ENCODE measurements at places on chromosomes 13 and 19.

DNA sequence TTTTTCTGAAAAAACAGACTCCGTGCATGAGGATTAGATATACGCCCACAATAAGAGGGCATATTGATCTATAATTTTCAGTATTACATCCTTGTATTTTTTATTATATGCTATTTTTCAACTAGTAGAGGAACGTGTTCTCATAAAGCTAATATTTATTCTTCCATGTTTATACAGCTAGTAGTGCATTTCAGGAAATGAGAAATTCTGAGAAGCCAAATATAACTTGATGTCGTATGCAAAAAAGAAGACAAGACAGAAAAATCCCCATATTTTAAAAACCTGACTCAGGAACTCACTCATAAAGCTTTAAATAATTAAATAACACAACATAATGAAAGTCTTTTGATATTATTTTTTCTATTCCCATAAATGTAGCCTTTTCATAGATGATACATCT is 308.6 kb downstream of the ENOX1 start:
- DNase-seq: no peak

DNA sequence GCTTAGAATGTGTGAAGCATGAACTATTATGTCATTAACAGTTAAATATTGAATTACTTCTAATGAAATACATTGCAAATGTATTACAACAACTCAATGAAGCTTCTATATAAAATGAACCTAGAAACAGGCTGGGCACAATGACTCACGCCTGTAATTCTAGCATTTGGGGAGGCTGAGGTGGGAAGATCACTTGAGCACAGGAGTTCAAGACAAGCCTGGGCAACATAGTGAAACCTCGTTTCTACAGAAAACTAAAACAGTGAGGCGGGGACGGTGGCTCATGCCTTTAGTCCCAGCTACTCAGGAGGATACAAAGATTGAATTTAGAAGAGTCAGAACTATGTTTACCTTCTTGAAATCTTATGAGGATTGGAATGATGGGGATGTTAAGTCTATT is 505.1 kb downstream of the SLITRK5 start:
- DNase-seq: no peak

- DNase-seq: no peak
These were observed 183.2 kb downstream of the GPC6 start for GRCh38 chr13:93409816-93410215.

GRCh38 chr13:99967498-99967868 is 4.1 kb downstream of the ZIC5 start:
- DNase-seq: peak; percentile 20

GRCh38 chr19:40280608-40281221 is 4.4 kb downstream of the AKT2 start:
- no peak for DNase-seq

DNA sequence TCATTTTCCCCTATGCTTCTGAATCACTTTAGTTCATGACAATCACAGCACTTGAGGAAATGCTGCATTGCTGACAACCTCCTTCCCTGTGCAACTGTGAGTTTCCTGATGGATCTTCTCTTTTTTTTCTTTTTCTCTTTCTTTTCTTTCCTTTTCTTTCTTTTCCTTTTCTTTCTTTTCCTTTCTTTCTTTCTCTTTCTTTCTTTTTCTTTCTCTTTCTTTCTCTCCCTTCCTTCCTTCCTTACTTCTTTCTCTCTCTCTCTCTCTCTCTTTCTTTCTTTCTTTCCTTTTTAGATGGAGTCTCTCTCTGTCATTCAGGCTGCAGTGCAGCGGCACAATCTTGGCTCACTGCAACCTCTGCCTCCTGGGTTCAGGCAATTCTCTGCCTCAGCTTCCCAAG is 247.9 kb upstream of the HTR2A start:
- DNase-seq: no peak

GRCh38 chr19:51473009-51473707 is 5.2 kb upstream of the CEACAM18 start:
- peak; percentile 69 for DNase-seq

DNA sequence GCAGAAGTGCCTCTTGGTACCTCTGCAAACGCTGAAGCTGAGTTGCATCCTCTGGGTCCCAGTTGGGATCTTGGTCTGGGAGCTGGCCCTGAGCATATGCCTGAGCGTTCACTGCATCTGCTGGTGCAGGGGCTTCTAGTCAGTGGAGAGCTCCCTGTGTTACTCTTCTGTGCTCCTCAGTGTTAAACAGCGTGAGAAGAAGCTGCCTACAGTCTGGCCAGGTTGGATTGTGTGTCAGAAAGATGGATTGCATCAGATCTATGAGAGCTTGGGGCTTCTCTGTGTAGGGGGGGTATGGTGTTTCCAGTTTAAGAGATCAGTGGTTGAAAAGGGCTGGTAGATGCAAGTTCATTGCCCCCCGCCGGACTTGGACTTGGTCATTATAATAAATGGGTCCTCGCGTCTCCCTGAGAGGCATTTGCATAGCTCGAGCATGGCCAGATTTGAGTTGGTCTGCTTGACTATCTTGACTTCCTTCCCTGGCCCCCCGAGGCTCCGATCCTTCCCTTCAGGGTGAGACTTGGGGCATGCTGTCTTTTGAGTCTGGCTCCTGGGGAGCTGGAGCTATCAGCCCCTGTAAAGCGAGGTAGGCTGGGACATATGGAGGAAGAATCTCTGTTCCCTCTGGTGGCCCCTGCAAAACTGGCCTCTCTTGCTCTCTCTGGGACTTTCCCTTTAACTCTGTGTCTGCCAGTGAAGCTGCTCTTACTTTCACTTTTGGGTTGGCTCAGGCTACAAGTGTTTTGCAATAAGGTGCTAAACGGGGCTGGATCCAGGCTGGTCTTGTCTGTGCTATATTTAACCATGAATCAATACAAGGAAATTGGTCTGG is 52.9 kb downstream of the OR10H4 start:
- no peak for DNase-seq

- DNase-seq: no peak
These were observed 462.0 kb downstream of the LIG4 start for GRCh38 chr13:107753291-107753690.

DNA sequence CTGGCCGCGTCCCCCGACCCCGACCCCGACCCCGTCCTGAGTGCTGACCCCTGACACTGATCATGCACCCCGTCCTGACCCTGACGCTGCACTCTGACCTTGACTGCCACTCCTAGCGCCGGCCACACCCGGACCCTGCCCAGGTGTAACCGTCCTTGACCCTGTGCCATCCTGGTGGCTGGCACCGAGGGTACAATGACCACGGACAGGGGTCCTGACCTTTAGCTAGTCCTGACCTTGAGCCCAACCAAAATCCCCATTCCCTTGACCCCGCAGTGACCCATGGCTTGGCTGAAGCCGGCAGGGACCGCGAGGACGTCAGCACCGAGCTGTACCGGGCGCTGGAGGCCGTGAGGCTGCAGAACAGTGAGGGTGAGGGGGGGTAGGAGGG is 25.9 kb downstream of the CLEC4M start:
- DNase-seq: no peak

- DNase-seq: no peak
These were observed 9.6 kb upstream of the ZNRF4 start for GRCh38 chr19:5445561-5446055.

DNA sequence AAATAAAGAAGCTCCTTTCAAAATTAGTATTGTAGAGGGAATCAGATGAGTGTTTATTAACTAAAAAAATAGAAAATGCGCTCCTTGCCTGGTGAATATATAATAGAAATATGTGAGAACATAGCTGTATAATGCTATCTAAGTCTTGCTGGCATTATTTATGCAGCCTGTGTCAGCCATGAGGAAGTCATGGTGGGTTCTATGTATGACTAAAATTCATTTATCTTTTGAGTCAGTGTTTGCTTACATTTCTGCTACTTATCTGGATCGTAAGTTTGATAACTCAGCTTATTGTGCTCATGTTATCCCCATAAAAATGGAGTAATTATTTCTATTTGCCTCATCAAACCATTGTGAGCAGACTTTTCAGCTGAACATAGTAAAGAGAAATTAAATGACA is 449.3 kb downstream of the OXGR1 start:
- DNase-seq: no peak

GRCh38 chr19:32558607-32559228 is 22.3 kb upstream of the PDCD5 start:
- DNase-seq: no peak

DNA sequence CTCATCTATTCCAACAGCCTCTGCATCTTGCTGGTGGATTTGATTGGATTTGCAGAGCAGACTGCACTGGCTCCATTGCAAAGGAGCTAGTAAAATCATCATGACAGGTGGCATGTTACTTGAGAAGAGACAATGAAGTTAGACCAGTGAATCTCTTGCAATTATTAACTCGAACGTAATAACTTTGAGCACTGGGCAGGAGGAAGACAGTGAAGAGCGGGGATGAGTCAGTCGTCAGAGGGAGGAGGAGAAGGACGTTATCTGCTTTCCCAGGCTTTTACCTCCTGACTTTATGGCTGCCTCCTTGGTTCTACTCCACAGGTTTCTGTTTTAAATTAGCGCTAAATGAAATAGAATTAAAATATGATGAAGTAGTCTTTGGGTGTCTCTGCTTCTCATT is 257.8 kb upstream of the IPO5 start:
- no peak for DNase-seq

DNA sequence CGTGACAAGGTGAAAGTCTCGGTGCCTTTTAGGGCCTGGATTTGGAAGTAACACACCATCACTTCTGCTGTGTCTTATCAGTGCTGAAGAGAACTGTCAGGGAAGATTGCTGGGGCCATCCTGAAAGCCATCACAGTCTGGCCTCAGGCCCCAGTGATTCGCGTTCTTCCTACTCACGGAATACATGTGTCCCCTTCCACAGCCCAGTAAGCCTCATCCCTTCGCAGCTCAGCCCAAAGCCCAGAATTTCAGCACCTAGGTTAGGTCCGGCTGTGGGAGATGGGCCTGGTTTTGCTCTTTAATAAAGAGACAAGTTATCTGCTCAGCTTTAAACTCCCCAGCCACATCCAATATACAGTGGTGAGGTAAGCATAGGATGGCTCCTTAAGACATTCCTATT is 113.0 kb upstream of the SPACA7 start:
- DNase-seq: no peak

GRCh38 chr19:16801600-16802013 is 27.6 kb upstream of the SIN3B start:
- no peak for DNase-seq

DNA sequence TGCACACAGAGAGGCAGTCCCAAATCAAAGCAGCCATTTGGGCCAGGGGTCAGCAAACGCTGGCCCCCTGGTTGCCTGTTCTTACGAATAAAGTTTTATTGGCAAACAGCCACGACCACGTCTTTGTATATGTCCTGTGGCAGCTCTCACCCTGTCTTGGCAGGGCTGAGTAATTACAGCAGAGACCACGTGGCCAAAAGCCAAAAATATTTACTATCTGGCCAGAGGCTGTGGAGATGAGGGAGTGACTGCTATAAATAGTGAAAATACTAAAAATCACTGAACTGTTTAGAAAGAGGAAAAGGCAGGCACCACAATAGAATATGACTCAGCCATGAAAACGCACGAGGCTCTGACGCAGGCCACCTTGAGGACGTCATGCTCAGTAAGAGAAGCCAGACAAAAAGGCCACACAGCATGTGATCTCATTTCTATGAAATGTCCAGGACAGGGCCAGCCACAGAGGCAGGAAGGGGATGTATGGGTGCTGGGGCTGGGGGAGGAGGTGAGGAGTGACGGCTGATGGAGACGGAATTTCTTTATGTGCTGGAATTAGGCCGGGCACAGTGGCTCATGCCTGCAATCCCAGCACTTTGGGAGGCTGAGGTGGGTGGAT is 29.4 kb downstream of the SMIM24 start:
- no peak for DNase-seq

DNA sequence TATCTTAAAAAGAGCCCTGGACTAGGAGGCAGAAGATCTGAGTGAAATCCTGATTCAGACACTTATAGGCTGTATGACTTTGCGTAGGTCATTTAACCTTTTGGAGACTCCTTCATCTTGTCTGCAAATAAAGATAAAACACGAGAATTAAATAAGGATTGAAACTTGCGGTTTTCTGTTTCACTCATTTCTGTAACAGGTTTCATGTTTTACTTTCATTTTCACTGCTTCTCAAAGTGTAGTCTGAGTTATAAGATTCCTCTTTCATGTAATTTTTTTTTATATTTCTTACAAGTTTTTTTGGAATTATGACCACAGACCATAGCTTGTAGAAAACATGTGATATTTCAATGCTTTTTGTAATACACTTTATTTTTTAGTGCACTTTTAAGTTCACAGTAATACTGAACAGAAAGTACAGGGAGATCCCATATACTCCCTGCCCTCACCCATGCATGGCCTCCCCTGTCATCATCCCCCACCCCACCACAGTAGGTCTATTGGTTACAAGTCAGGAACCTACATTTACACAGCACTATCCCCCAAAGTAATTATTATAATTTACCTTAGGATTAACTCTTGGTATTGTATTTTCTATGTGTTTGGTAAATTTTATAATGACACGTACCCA is 174.6 kb downstream of the ITGBL1 start:
- DNase-seq: no peak

DNA sequence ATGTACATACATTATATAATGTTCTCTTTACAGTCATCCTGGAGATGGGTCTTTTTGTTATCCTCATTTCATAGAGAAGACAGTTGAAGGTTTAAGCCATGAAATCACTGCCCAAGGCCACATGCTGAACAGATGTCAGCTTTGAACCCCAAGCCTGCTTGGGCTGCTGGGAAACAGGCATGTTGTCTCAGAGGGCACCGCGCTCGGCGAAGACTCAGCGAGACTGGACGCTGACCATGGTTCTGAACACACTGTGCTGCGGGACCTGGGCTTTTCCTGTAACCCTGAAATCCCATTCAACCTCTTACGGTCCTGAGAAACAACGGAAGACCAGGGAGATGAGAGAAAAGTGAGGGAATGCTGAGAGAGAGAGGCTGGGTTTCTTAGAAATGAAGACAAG is 27.3 kb downstream of the LRFN3 start:
- DNase-seq: no peak

GRCh38 chr13:101514695-101515275 is 62.3 kb downstream of the ITGBL1 start:
- DNase-seq: peak; percentile 17
